ENCODE measurements at places on chromosomes 6 and 20.

GRCh38 chr6:158909938-158910337 is 90.1 kb downstream of the RSPH3 start:
- DNase-seq = no peak

DNA sequence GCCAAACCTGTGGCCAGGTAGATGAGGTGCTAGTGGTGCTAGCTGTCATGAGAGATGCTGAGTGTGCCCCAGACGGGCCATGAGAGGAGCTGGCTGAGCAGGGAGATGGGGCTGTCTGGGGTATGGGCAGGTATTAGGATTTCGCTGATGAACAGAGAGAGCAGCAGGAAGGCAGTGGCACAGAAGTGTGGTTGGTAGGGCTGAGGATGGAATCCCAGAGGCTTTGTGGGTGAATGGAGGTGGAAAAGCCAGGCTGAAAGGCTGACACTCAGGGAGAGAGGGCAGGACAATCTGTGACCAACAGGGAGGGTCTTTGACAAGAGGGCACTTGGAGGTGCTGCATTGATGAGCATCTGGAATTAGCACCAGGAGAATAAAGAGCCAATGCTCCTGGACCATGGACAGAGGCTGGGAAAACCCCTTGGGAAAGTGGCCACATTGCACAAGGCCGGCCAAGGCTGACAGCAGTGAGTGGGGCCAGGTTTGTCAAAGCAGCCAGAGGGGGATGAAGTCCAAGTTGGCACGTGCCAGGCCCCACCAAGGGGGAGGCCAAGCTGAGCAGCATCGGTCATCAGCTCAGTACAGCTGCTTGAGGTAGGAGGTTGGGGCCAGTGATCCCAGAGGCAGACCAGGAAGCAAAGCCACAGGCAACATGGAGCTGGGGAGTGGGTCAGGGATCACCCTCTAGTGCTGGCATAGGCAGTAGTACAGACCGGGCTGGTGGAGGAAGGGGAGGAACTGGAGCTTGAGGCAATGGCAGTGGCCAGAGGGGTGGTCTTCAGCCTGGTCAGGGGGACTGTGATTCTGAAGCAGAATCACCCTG is 19.7 kb upstream of the SGK2 start:
- no peak for DNase-seq

- no peak for DNase-seq
Measured at GRCh38 chr6:48814957-48815356, 648.1 kb downstream of the MMUT start.

DNA sequence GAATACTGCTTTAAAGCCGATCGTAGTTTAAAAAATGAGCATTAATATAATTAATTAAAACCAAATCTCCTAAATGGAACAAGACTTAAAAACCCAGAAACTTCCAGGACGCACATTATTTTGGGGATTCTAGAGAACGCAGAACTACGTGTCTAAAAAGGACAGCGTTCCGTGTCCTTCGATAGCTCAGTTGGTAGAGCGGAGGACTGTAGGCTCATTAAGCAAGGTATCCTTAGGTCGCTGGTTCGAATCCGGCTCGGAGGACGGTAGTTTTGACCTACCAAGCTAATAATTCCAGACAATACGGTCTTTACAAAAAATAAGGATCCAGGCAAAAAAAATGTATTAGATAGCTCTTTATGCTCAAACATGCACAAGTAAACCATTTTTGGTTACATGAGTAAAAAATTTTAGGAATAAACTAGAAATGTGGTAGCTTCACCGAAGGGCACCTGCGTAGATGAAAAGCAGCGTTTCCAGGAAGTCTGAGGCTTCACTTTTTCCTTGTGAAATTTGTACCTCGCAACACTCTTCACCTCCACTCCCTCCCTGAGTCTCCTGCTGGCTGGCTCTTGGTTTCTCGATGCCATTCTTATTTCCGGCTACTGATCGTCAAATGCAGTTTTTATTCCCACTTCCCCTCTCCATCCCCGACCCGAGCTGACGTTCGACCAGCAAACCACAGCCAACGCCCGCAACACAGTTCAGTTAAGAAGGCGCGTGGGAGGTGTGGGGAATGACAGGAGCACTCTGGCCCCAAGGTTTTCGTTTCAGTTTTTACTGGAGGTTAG is 19.6 kb upstream of the ABT1 start:
- peak; percentile 58 for DNase-seq

GRCh38 chr6:33689879-33690278 is 21.6 kb downstream of the UQCC2 start:
- DNase-seq = no peak

DNA sequence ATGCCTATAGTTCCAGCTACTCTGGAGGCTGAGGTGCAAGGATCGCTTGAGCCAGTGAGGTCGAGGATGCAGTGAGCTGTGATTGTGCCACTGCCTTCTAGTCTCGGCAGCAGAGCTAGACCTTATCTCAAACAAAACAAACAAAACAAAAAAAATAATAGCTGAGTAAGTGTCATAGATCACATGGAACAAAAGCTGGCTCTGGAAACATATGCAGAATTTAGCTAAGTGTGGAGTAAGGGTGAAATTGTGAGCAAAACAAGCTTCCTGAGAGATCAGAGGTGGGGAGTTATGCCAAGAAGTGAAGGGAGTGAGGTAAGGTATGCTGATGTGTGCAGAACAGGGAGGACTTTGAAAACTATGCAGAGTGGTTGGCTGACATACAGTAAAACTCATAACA is 18.7 kb downstream of the SGK1 start:
- DNase-seq = no peak

DNA sequence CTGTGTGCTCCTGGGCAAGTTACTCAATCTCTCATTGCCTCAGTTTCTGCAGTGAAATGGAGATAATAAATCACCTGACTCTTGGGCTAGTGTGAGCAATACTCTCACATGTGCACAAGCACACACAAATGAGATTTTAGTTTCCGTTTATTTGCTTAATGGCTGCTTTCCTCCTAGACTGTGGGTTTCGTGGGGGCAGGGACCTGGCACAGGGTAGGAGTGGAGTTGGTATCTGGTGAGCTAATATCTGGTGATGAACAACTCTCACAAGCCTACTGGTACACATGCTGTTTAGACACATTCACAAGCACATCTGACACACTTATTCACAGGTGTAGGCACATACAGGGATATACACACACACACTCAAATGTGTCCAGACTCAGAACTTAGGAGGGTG is 73.8 kb downstream of the TOX2 start:
- DNase-seq = no peak

DNA sequence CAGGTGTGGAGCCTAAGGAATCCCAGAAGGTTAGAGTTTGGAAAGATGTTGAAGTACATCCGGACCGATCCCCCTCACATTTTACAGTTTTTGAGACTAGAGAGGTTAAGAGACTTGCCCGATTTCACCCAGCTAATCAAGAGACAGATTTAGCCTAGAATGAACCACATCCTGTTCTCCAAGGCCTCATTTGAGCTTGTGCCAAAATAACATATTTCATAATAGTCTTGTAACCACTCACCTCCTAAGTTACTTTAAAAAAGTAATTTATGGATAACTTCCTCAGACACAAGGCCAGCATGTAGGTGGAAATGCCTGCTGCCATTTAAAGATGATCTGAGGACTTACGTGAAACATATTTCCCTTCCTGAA is 39.8 kb upstream of the ARHGAP18 start:
- no peak for DNase-seq

DNA sequence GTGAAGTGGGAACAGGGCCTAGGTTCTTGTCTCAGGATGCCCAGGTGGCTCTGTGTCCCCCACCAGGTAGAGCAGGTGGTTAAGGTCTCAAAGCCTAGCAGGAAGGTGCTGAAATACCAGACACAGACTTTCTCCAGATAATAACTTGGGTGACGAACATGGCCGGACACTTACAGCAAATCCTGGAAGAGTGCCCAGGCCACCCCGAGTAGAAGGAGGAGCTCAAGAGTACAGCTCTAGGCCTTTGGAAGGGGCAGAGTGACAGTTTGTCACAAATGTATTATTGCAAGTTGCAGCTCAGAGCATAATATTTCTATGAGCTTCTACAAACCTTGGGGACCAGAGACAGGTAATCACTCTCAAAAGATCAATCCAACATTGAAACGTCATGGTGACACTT is 251.6 kb upstream of the SOX4 start:
- no peak for DNase-seq

GRCh38 chr6:11140056-11140455 is 28.5 kb upstream of the ERVFRD-1 start:
- DNase-seq = peak; percentile 17

GRCh38 chr6:158672726-158673125 is 22.9 kb downstream of the SYTL3 start:
- DNase-seq = no peak

GRCh38 chr6:169093066-169093723 is 160.5 kb downstream of the THBS2 start:
- DNase-seq = no peak

GRCh38 chr6:35168461-35168861 is 27.3 kb upstream of the TCP11 start:
- no peak for DNase-seq

DNA sequence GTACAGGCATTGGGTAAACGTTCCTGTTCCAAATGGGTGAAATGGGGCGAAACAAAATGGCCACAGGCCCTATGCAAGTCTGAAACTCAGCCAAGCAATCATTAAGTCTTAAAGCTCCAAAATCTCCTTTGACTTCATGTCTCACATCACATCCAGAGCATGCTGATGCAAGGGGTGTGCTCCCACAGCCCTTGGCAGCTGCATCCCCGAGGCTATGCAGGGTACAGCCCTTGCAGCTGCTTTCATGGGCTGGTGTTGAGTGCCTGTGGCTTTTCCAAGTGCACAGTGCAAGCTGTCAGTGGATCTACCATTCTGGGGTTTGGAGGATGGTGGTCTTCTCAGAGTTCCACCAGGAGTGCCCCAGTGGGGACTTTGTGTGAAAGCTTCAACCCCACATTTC is 270.0 kb upstream of the CDYL start:
- no peak for DNase-seq

- DNase-seq = no peak
Measured at GRCh38 chr6:77487808-77488425, 24.6 kb upstream of the HTR1B start.
